ENCODE measurements at places on chromosomes 2 and 18. TPM values are rescaled to one million over a fixed set of nuclear protein-coding genes. Genes with fewer than 3 reads are reported as not detected.

GRCh38 chr2:115443539-115444185 is 1001.2 kb downstream of the DPP10 start:
- H3K4me1 ChIP-seq, result no peaks in the 10 kb centered on the region
- no peaks in the 10 kb centered on the region for H3K27me3 ChIP-seq
- no peak overlapping the region for H3K4me3 ChIP-seq
- no peak overlapping the region for H3K27ac ChIP-seq
- DNase-seq, result no peak

DNA sequence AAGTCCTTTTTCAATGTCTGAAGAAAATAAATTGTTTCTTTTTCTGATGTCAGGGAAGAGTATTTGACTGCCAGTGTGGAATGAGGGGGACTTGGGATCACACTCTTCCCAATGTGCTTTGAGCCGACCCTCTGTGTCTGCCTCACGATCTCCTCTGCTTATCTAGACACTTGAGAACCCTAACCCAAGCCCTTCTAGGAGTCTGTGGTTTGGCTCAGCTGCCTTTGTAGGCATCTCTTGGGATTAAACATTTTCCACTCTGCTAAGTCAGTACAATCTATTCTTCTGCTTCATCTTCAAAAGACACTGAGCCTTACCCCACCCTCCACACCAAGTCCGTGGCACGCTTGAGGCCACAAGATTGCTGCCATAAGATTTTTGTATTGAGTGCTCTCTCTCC is 19.4 kb downstream of the FAM110C start:
- no peaks in the 10 kb centered on the region for H3K36me3 ChIP-seq
- no peak overlapping the region for H3K4me3 ChIP-seq
- DNase-seq, result no peak

DNA sequence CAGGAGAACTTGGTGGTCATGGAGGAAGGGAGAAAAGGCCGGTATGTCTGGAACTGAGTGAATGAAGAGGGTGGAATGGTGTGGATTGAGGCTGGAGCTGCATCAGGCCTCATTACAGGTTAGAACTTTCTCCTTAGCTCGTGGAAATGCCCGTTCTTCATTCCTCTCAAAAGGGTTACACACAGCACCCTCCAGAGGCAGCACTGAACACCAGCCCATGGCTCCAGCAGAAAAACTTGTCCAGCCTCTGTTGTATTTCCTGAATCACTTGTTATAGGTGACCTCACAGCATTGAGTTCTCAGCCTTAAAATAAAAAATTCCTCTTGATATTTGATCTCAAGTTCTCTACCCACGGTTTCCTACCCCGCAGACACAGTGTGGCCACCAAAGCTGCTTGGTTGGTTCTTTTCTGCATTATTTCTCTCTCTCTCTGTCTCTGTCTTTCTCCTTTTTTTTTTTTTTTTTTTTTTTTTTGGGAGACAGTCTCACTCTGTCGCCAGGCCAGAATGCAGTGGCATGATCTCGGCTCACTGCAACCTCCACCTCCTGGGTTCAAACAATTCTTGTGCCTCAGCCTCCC is 89.6 kb downstream of the ITGB1BP1 start:
- H3K4me1 ChIP-seq, result no peaks in the 10 kb centered on the region
- no peak overlapping the region for H3K27ac ChIP-seq
- no peaks in the 10 kb centered on the region for H3K36me3 ChIP-seq
- peaks cover 4% of the 10 kb centered on the region for H3K27me3 ChIP-seq

DNA sequence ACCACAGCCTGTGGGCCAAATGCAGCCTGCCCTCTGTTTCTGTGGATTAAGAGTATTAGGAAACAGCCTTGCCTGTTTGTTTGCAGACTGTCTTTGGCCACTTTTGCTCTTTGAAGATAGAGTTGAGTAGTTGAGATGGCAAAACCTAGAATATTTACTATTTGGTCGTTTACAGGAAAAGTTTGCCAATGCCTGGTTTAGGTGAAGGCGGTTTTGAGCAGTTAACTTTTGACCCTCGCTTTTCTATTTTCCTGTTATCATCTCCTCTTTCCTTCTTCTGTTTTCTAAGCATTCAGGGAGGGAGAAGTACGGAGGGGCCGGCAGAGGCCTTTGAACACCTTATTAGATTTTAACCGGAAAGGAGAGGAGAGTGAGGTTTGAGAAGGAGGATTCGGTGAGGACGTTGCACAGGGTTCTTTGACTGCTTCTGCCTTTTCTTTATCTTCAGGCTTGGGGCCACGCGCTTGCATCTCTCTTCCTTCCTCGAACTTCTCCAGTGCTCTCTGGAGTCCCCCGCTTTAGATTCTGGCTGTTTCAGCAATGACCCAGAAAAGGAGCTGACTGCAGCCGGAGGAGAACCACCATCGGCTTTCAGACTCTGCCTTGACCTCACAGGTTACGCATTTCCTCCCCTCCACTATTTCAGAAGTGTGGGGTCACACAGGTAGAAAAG is 39.2 kb downstream of the IL1R2 start:
- DNase-seq, result no peak
- no peak overlapping the region for H3K4me3 ChIP-seq
- no peaks in the 10 kb centered on the region for H3K27me3 ChIP-seq
- no peaks in the 10 kb centered on the region for H3K36me3 ChIP-seq
- peaks cover 7% of the 10 kb centered on the region for H3K4me1 ChIP-seq

Gene CYRIA
- total RNA-seq, result 3.5 TPM

DNA sequence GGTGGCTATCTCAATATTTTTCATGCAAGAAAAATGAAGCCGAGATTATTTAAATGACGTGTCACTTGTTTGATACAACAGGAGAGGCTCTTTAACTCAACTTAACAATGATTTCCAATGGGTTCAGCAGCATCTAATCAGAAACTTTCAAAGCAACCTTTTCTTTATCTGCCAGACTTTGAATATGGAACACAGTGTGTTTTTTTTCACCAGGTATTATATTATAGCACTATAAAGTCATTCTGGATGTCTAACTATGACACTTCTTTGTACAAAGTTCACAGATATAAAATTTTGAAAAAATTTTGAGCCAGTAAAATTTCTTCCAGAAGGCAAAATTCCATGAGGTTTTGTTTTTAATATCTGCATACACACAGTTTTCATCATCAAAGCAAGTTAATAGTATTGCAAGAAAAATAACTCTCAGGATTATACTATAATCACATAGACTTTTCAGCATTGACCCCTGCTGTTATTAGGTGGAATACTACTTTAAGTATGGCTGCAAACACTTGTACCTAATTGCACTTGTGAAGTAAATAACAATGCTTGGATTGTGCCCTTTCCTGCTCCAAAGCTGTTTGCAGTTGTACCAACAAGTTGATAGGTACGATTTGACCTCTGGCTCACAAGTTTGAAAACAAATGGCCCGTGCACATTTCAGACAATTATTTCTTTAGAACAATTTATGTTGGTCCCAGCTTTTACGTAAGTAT is 44.0 kb upstream of the DSG1 start:
- no peaks in the 10 kb centered on the region for H3K36me3 ChIP-seq
- DNase-seq, result no peak

- DNase-seq, result no peak
- peaks cover 3% of the 10 kb centered on the region for H3K4me1 ChIP-seq
- no peak overlapping the region for H3K27ac ChIP-seq
- no peaks in the 10 kb centered on the region for H3K36me3 ChIP-seq
- no peak overlapping the region for H3K4me3 ChIP-seq
These were observed 10.7 kb downstream of the PRPF40A start for GRCh38 chr2:152706477-152707021.

DNA sequence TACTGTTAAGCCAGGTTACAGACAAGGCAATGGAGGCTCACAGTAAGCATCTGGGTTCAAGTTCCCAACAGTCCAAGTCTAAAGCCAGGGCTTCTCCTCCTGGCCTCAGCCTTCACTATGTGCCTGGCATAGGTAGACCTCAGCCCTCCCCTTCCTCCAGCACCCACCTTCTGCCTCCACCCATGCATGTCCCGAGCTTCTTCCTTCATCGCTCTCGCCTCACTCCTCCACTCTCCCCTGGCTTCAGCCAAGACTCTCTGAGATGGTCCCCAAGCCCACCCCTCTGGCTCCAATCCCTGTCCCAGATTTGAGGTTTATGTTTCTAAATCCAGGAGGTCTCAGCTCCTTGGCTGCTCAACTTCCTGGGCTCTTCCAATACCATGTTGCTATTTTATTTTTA is 26.9 kb downstream of the CENPA start:
- H3K36me3 ChIP-seq, result no peaks in the 10 kb centered on the region
- H3K27me3 ChIP-seq, result peaks cover 51% of the 10 kb centered on the region
- H3K27ac ChIP-seq, result no peak overlapping the region
- no peak overlapping the region for H3K4me3 ChIP-seq

Gene SMIM21
- total RNA-seq, result not detected

- no peaks in the 10 kb centered on the region for H3K4me1 ChIP-seq
- DNase-seq, result no peak
- no peaks in the 10 kb centered on the region for H3K36me3 ChIP-seq
- H3K27me3 ChIP-seq, result peaks cover 7% of the 10 kb centered on the region
These were observed 191.5 kb downstream of the ALK start for GRCh38 chr2:29729932-29730331.

- H3K4me3 ChIP-seq, result no peak overlapping the region
- H3K27ac ChIP-seq, result no peak overlapping the region
- H3K36me3 ChIP-seq, result no peaks in the 10 kb centered on the region
- H3K4me1 ChIP-seq, result no peaks in the 10 kb centered on the region
- H3K27me3 ChIP-seq, result no peaks in the 10 kb centered on the region
These were observed 63.3 kb upstream of the CDCA7 start for GRCh38 chr2:173291412-173291811.

DNA sequence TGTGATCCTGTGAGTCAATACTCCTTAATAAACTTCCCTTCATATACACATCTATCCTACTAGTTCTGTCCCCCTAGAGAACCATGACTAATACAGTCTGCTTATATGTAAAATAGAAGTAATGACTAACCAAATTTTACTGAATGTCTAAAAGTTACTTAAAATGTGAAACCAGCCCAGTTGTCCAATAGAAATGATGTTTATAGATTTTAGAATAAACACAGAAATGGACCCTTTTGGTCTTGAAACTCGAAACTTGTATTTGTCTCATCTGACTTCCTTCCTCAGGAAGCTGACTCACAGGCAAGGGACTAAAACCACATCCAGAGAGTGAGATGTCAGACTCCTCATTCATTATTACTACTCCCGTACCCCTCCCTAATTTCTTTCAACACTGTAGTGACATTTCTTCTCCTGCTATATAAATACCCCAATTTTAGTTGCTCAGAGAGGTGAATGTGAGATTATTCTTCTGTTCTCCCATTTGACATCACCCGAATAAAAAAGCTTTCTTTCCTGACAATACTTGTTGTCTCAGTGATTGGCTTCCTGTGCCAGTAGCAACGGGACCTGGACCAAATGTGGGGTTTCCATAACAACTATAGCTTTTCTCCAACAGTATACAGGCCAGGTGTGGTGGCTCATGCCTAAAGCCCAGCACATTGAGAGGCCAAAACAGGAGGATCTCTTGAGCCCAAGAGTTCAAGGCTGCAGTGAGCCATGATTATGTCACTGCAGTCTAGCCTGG is 486.0 kb downstream of the ERBB4 start:
- no peaks in the 10 kb centered on the region for H3K27me3 ChIP-seq
- H3K27ac ChIP-seq, result no peak overlapping the region
- DNase-seq, result no peak
- H3K4me1 ChIP-seq, result no peaks in the 10 kb centered on the region

Gene WDR75
- 44.4 TPM for total RNA-seq

GRCh38 chr2:189631849-189632248 is 29.4 kb upstream of the ASNSD1 start:
- DNase-seq, result no peak
- no peak overlapping the region for H3K4me3 ChIP-seq
- H3K36me3 ChIP-seq, result no peaks in the 10 kb centered on the region
- no peaks in the 10 kb centered on the region for H3K4me1 ChIP-seq

Gene ZSWIM2
- not detected for total RNA-seq

DNA sequence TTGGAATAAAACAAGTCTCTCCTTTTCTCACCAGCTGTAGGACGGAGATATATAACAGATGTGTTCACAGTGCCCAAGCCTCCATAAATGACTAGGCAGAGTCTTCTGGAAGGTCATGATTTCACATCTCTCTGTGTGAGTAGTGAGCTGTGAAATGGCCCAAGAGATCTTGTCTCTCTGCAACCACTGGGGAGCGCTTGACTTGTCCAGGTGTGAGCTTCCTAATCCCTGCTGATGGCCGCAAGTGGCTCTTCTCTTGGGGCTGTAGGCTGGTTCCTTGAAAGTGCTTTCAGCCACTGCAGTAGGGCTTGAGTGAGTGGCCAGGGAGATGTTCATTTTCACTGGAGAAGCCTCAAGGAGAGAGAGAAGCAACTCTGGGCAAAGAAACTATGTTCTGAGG is 38.1 kb upstream of the OTOS start:
- H3K4me1 ChIP-seq, result no peaks in the 10 kb centered on the region
- DNase-seq, result no peak
- H3K36me3 ChIP-seq, result no peaks in the 10 kb centered on the region

Gene REG3A
- total RNA-seq, result 0.35 TPM

DNA sequence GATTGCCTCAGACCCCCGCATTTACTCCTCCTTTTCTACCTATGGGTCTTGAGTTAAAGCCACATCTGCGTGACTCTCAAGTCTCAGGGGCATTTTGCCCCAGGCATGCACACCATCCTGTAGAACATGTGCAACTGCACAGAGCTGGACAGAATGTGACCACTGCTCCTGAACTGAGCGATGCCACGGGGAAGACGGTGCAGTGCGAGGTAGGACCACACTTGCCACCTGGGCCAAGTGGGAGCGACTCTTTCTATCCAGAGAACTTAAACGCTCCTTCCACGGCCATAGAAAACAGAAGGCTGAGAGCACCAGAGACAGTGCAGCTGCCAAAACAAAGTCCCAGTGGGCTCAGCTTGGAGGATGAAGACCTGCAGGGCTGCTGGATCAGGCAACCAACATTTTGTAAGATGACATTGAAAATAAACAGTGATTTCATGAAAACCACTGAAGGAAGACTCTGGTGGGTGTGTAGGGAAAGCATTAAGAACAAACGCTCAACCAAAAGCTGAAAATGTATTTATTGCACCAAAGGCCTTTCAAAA is 149.0 kb upstream of the HDAC4 start:
- H3K27me3 ChIP-seq, result no peaks in the 10 kb centered on the region
- H3K4me3 ChIP-seq, result no peak overlapping the region
- H3K36me3 ChIP-seq, result no peaks in the 10 kb centered on the region
- H3K4me1 ChIP-seq, result peaks cover 40% of the 10 kb centered on the region
- no peak for DNase-seq
